Hematopoietic multipotent progenitor cell (in vitro differentiated cells): ENCODE measurements at places on chromosomes 7 and 10. TPM values are rescaled to one million over a fixed set of nuclear protein-coding genes. Genes with fewer than 3 reads are reported as not detected.

Gene SLK
- total RNA-seq: 11.6 TPM

Gene GRM3
- not detected for total RNA-seq

DNA sequence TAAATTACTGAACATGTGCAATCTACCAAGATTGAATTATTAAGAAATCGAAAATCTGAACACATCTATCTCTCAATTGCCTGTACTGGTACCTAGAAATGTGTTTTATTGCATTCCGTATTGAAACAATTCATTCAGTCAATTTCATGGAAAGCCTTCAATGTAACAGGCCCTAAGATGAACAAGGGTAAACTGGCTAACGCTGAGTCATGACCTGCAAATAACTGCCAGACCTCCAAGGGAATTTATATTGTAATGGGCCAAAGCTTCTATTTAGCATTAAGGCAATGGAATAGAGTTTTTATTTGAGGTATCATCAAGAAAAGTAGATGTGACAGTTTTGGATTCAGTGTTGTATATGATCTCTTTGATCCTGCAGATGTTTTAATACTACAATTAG lies 49.9 kb upstream of the CD36 start:
- no peak for DNase-seq

DNA sequence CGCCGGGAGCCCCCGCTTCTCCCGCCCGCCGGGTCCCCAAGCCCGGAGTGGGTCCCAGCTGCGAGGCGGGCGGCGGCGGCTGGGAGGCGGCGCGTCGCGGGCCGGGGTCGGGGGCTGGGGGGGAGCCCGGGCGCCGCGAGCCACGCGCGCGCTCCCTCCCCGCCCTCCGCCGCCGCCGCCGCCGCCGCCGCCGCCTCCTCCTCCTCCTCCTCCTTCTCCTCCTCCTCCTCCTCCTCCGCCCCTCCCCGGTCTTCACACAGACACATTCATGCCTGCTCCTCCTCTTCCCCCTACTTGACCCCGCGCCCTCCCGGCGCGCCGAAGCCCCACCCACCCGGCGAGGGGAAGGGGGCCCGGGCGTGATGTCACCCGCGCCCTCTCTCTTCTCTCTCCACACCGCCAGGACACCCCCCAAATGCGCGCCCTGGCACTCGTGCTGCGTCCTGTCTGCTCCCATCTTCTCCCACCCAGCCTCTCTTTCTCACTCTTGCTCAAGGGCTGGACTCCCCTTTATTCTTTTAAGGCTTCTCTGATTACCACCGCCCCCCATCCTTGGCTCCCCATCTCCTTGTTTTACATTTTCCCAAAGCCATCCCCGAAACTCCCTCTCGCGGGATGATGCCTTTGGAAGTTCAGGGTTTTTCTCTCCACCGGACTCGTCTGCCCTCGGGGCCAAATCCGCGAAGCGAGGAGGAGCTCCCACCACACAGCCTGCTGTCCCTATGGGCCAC lies 967 bp upstream of the GLI3 start:
- DNase-seq: no peak

- DNase-seq: no peak
Observed at GRCh38 chr7:112350585-112350984, 99.7 kb upstream of the IFRD1 start.

- DNase-seq: no peak
Observed at GRCh38 chr10:111023060-111023459, 53.8 kb upstream of the ADRA2A start.

GRCh38 chr7:38217672-38218071 lies 39.6 kb downstream of the STARD3NL start:
- DNase-seq: no peak

- DNase-seq: peak; percentile 77
Observed at GRCh38 chr7:102286237-102287110, at the start of gene SH2B2. Gene SH2B2, plus strand, starts transcription at chr7:102286868. Its CDS starts 13,683 bp downstream, at chr7:102300551.
